ENCODE measurements at places on chromosomes 4 and X.

GRCh38 chr4:121277194-121278105, 103.4 kb downstream of the QRFPR start:
- no peak for ATAC-seq
- H3K27ac ChIP-seq, result no peak overlapping the region
- no peak overlapping the region for H3K4me3 ChIP-seq
- H3K27me3 ChIP-seq, result peaks cover 10% of the 10 kb centered on the region

GRCh38 chr4:6719611-6720179, 3.7 kb downstream of the BLOC1S4 start:
- H3K27ac ChIP-seq, result peak overlapping the region; percentile 40
- peaks cover 22% of the 10 kb centered on the region for H3K36me3 ChIP-seq
- H3K27me3 ChIP-seq, result no peaks in the 10 kb centered on the region
- no peak for ATAC-seq

- ATAC-seq, result peak; percentile 63
- no peaks in the 10 kb centered on the region for H3K36me3 ChIP-seq
- no peak overlapping the region for H3K4me3 ChIP-seq
- H3K27me3 ChIP-seq, result no peaks in the 10 kb centered on the region
These were observed 37.1 kb upstream of the HERC6 start for GRCh38 chr4:88341227-88342192.

DNA sequence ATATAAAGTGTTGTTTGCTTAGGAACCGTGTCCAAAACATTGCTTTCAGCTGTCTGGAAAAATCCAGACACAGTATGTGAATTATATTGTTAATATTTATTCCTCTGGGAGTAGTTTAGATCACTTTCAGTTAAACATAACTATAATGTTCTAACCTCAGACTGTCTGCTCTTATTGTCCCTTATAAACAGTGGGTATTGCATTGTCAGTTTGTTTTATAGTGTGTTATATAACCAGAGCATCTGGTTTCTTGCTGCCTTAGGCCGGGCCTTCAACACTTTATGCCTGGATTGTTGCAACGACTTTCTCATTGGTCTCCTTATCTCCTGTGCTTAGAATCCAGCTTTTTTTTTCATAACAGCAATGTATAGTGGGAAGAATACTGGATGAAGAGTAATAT, 26.4 kb downstream of the ATG4A start:
- H3K27me3 ChIP-seq, result no peaks in the 10 kb centered on the region
- no peak overlapping the region for H3K4me3 ChIP-seq
- no peaks in the 10 kb centered on the region for H3K36me3 ChIP-seq
- no peak for ATAC-seq

DNA sequence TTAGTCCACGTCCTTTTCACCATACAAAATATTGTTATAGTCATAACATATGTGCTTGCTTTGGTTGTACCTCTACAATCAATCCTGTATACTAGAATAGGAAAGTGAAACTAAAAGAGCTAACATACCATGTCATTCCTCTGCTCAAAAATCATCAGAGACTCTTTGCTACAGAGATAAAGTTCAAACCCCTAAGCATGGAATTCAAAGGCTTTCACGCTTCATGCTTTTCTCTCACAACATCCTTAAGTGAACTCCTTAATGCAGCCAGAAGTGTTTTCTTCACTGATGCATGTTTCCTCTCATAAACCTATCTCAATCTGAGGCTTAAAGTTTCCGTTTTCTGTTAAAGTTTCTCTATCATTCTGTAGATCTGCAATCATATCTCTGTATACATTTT, 744.6 kb upstream of the IGFBP7 start:
- no peaks in the 10 kb centered on the region for H3K36me3 ChIP-seq
- no peak for ATAC-seq
- no peak overlapping the region for H3K27ac ChIP-seq

DNA sequence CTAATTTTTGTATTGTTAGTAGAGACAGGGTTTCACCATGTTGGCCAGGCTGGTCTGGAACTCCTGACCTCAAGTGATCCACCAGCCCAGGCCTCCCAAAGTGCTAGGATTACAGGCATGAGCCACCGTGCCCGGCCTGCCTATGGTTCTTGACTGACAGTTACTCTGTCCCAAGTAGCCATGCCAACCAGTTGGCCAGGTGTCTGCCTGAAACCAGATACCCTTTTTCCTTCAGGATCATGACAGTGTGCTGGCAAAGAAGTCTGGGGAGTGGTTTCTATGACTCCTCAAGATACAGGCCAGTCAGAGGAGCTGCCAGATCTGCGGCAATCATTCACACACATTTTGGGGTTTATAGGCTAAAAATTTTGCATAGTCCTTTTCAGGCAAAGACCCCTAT, 1.7 kb upstream of the LAS1L start:
- ATAC-seq, result no peak
- H3K27me3 ChIP-seq, result no peaks in the 10 kb centered on the region
- H3K36me3 ChIP-seq, result peaks cover 16% of the 10 kb centered on the region
- H3K4me3 ChIP-seq, result no peak overlapping the region

- peak overlapping the region; percentile 55 for H3K4me3 ChIP-seq
- no peaks in the 10 kb centered on the region for H3K27me3 ChIP-seq
- ATAC-seq, result peak; percentile 31
- H3K27ac ChIP-seq, result peak overlapping the region; percentile 86
These were observed 145.4 kb upstream of the PLAC1 start for GRCh38 chrX:134803551-134804183.

DNA sequence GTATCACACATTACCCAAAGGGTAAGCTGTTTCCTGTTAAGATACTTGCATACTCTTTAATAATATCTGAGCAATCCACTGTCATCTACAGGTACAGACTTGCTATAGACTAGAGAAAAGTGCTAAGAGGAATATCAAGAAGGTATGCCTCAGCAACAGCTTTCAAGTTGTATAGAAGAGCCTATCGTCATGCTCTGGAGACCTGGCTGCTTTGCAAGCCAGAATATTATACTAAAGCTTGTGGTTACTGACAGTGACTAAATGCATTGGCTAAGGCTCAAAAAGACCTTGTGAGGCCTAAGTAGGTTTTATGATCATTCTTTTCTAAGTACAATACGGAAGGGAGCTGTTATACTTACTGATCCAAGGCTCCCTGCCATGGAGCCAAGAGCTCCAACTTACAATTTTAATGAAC, 11.3 kb downstream of the LAMP2 start:
- H3K4me1 ChIP-seq, result peaks cover 9% of the 10 kb centered on the region
- peak; percentile 96 for ATAC-seq
- H3K36me3 ChIP-seq, result peaks cover 29% of the 10 kb centered on the region
- H3K27me3 ChIP-seq, result no peaks in the 10 kb centered on the region
- peak overlapping the region; percentile 48 for H3K4me3 ChIP-seq

GRCh38 chr4:76856243-76857073, 41.5 kb downstream of the SOWAHB start:
- no peak overlapping the region for H3K27ac ChIP-seq
- no peaks in the 10 kb centered on the region for H3K36me3 ChIP-seq
- H3K27me3 ChIP-seq, result peaks cover 4% of the 10 kb centered on the region
- no peak overlapping the region for H3K4me3 ChIP-seq
- no peaks in the 10 kb centered on the region for H3K4me1 ChIP-seq
- ATAC-seq, result no peak

GRCh38 chrX:72180539-72180938, 1.0 kb upstream of the PIN4 start:
- no peak overlapping the region for H3K4me3 ChIP-seq
- ATAC-seq, result no peak
- peaks cover 5% of the 10 kb centered on the region for H3K4me1 ChIP-seq
- H3K27ac ChIP-seq, result no peak overlapping the region
- H3K27me3 ChIP-seq, result no peaks in the 10 kb centered on the region

DNA sequence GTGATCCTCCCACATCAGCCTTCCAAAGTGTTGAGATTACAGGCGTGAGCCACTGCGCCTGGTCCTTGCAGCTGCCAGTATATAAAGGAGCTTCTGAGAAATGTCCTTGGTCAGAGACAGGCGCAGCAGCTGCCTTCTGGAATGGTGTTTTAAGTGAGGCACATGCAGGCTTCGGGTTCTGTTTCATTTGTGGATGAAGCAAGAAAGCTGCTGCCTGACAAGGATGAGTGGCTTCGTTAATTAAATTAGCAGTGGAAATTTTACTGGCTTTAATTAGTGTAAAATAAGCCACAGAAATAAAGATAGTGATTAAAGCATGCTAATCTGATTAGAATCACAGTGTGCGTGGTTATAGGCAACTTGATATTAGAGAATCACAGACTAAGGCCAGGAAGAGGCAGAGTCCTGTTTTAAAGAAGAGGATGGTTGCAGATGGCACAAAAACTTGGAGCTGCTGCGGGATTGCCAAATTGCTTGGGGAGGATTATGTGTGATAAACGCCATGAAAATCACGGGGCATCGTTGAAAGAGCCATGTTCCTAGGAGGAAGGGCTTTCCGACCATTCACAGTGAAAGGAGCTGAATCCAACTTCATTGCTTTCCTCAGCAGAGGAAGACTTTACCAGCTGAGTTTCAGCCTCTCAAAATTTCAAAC, 348.4 kb upstream of the FAT1 start:
- H3K27me3 ChIP-seq, result no peaks in the 10 kb centered on the region
- no peaks in the 10 kb centered on the region for H3K4me1 ChIP-seq
- no peak overlapping the region for H3K27ac ChIP-seq
- no peaks in the 10 kb centered on the region for H3K36me3 ChIP-seq
- H3K4me3 ChIP-seq, result no peak overlapping the region

- ATAC-seq, result no peak
- no peaks in the 10 kb centered on the region for H3K36me3 ChIP-seq
- no peaks in the 10 kb centered on the region for H3K4me1 ChIP-seq
- H3K4me3 ChIP-seq, result no peak overlapping the region
- no peak overlapping the region for H3K27ac ChIP-seq
- peaks cover 13% of the 10 kb centered on the region for H3K27me3 ChIP-seq
These were observed 66.5 kb downstream of the PDHA1 start for GRCh38 chrX:19410259-19410658.

GRCh38 chr4:111362941-111363361, 740.1 kb upstream of the PITX2 start:
- no peaks in the 10 kb centered on the region for H3K27me3 ChIP-seq
- no peaks in the 10 kb centered on the region for H3K36me3 ChIP-seq
- no peak overlapping the region for H3K4me3 ChIP-seq
- no peaks in the 10 kb centered on the region for H3K4me1 ChIP-seq
- no peak overlapping the region for H3K27ac ChIP-seq
- no peak for ATAC-seq

Data from activated T-helper 17 cell treated with anti-CD3 and anti-CD28 coated beads, Interleukin-2, amount 50 U/mL, for 72 hours (primary cell).